ENCODE measurements at places on chromosomes 4 and X.

GRCh38 chrX:22760513-22761057, 239.2 kb upstream of the DDX53 start:
- no peak for DNase-seq

DNA sequence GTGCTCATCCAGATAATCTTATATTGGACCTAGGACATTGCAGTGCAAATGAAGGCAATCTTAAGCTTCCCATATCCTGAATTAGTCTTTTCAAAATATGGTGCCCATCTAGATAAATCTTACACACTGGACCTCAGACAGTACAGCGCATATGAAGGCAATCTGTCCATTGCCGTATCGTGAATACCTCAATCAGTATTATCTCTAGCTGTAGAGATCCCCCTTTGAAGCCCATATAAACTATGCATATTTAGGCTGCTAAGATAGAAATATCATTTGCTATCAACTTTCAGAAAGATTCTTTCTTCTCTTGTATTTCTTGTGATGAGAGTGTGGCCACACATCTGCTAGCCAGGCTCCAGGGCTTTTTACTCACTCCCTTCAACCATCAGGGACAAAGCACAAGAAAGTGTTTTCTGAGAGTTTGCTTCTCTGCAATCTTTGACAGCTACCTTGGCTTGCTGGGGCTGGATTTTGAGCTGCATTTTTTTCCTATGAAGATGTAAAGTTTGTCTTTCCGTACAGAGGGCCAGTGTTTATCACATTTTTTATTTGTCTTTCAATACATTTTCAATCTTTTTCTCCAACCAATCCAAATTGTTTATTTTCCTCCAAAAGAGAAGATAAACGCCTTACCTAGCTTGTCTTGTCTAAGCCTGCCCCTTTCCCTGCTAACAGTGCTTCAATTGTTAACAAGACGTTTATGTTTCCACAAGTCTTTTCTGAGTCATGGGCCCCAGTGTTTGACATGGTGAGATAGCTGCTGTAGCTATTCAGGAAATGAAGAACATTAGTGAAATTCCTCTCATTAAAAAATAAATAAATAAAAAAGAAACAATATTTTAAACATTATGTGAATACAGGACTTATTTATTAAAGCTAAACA, 57.6 kb upstream of the FAT1 start:
- peak; percentile 70 for DNase-seq

- DNase-seq = no peak
Observed at GRCh38 chrX:113287761-113288160, 447.1 kb upstream of the AMOT start.

- no peak for DNase-seq
Observed at GRCh38 chrX:40887476-40887875, 152.1 kb upstream of the MED14 start.

- no peak for DNase-seq
Observed at GRCh38 chr4:16203083-16203482, 23.2 kb downstream of the TAPT1 start.

All from non-pigmented ciliary epithelial cell (primary cell).